Right hindlimb (tissue), 1 donor: ENCODE measurements at places on chromosomes 1 and 21.

DNA sequence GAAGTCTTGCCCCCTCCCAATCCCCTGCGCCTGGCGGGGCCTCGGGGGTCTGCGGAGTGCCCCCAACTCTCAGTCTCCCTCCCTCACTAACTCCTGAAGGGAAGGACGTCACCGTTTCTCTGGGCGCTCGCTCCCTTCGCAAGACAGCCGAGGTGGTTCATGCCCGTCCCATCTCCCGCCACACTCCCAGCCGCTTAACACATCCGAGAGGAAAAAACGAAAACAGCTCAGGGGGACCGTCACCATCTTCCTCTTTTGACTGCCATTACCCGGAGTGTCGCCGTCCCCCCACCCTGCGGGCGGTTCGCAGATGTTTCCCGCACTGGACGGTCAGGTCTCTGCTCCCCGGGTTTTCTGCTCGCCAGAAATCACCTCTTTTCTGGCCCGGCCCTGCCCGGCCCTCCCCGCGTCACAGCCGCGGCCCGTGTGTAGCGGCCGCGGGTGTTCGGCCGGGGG is 532 bp downstream of the ERO1B start:
- DNase-seq = peak; percentile 65

DNA sequence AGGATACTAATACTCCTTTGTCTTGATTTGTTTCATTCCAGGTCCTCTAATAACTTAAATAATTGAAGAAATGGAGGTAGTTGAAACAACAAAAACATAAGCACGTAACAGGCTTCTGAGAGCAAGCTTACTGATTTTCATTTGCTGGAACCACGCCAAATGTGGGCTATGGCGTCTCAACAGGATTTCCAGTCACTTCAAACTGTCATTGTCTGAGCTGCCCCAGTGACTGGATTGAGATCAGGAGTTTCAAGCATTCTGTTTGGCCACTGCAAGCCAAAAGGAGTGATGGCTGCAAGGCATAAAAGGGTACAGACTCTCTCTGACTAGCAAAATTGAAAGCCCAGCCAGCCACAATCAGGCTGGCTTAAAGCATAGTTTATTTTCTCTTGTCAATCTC is 289.9 kb downstream of the DPYD start:
- no peak for DNase-seq

DNA sequence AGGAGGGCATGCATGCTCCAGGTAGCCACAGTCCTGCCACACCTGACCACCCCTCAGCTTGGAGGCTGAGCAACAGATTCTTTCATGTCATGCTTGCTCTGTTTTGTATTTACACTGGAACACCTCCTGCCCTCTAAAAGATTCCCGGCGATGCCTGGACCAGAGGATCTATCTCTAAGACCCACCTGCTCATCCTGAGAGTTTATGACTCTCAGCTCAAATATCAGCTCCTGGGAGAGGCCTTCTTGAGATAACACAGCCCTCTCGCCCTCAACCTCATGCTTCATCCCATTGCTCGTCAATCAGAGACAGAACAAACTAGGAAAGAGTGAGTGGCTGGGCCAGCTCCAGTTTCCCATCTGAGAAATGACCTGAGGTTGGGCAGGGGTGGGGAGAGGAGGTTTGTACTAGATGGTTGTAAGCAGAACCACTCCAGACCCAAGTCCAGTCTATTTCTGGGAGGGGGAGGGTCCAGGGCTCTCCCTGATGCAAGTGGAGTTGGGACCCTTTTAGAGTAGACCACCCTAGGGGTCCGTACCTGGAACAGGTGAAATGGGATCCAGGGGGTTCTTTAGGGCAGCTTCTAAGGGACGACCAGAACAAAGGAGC is 524.5 kb downstream of the MATN1 start:
- DNase-seq = no peak

- no peak for DNase-seq
Measured at GRCh38 chr1:30545365-30545764, 178.0 kb downstream of the MATN1 start.

- no peak for DNase-seq
Measured at GRCh38 chr1:83023212-83023611, 975.7 kb downstream of the TTLL7 start.

DNA sequence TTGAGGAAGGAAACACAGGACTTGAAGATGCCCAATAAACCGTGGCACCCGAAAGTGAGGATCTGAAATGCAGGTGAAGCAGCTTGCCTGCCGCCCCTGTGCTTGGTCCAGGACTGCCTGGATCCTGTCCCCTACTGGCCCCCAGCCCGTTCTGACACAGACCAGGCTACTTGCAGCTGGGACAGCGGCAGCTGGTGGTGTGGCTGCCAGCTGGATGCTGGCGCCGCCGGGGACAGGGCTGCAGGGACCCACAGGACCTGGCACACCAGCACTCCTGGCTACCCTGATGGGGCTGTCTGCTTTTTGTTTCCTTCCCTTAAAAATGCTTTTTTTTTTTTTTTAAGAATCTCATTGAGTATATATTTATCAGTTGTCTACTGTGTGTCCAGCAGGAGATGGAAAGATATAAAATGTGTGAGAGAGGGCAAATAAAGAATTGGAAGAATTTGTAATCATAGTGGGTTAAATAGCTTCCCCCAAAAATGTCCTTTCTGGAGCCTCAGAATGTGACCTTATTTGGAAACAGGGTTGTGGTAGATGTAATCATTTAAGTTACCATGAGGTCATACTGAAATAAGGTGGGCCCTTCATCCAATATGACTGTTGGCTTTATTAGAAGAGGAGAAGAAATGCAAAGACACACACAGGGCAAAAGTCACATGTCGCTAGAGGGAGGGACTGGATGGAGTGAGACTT is 165.6 kb downstream of the DSCAM start:
- DNase-seq = peak; percentile 57

GRCh38 chr1:14442669-14443068 is 155.8 kb upstream of the KAZN start:
- no peak for DNase-seq

DNA sequence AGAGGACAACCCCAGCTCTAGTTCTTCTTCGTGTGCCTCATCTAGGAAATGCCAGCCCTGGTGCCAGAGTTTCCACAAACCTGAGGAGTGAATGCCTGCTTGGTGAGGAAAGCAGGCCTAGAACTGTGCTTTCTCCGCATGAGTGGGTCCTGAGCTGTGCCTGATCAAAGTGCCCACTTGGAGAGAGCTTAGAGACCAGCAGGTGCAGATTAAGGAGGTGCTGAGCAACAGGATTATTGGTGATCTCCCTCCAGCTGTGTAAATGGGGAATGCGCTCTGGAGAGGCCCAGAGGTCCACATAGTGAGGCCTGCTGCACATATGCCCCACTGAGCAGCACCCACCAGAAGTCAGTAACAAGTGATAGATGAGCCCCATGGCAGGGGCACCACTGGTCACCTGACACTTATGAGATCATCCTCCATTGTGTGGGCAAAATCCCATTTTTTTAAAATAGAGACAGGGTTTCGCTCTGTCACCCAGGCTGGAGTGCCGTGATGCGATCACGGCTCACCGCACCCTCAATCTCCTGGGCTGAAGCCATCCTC is 127.2 kb upstream of the ZC3H12A start:
- no peak for DNase-seq

GRCh38 chr1:59755069-59755685 is 59.6 kb upstream of the HOOK1 start:
- no peak for DNase-seq

- no peak for DNase-seq
Measured at GRCh38 chr1:79325705-79326104, 319.2 kb upstream of the ADGRL4 start.

DNA sequence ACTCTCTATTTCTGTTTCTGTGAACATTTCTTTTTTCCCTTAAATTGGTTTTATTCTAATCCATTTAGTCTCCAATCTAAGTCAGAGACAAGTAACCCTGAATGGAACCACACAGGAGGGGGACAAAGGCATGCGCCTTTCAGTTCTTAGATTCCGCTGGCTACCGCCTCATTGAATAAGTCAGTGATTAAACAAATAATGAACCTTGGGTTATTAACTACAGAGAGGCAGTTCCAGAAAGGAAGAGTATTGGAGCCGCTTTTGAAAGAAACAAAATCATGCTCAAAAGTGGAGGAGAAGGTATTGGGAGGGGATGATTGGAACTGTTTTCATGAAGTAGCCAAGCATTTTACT is 459.8 kb upstream of the DAB1 start:
- no peak for DNase-seq

GRCh38 chr1:197799271-197799670 is 24.0 kb upstream of the DENND1B start:
- no peak for DNase-seq

GRCh38 chr1:2952992-2953391 is 68.3 kb upstream of the ACTRT2 start:
- DNase-seq = no peak

- DNase-seq = peak; percentile 47
Measured at GRCh38 chr1:85681087-85681486, 27.1 kb downstream of the ZNHIT6 start.

- peak; percentile 84 for DNase-seq
Measured at GRCh38 chr1:55352080-55352810, 137.1 kb upstream of the USP24 start.
